ENCODE measurements at places on chromosomes 6 and 20. TPM values are rescaled to one million over a fixed set of nuclear protein-coding genes. Genes with fewer than 3 reads are reported as not detected.

DNA sequence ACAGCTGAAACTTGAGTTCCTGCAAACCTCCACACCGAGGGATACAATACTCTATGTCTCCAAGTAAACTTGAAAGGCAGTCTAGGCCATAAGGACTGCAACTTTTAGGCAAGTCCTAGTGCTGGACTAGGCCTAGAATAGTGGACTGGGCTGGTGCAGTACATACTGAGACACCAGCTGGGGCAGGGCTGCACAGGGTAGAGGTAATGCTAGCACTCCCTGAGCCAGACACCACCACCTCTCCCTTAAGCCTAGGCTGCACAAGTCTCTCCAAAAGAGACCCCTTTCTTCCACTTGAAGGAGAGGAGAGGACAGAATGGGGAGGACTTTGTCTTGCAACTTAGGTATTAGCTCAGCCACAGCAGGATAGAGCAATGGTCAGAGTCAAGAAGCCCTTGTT, 65.7 kb upstream of the PTPRK start:
- DNase-seq, result no peak

MYLIP gene
- 16.9 TPM for polyA plus RNA-seq

LAMA4 gene
- polyA plus RNA-seq, result 370 TPM

DNA sequence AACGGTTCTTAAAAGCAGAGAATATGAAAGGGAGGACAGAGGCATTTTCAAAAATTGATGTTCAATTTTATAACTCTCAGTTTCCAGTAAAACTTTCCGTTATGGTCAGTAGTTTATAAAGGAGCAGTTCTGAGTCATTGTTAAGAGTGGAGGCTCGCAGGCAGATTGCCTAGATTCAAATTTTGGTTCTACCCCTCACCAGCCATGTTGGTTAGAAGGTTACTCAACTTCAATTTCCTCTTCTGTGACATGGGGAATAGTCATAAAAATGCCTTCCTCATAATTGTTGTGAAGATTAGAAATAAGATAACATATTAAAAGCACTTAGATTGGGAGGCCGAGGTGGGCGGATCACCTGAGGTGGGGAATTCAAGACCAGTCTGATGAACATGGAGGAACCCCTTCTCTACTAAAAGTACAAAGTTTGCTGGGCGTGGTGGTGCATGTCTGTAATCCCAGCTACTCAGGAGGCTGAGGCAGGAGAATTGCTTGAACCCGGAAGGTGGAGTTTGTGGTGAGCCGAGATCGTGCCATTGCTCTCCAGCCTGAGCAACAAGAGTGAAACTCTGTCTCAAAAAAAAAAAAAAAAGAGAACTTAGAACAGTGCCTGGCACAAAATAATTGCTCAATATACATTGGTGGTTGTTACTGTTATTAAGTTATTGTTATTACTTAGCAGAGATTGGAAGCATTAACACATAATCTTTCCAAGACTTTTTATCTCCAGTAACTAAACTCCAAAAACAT, 348.9 kb downstream of the NRN1 start:
- no peak for DNase-seq

DNA sequence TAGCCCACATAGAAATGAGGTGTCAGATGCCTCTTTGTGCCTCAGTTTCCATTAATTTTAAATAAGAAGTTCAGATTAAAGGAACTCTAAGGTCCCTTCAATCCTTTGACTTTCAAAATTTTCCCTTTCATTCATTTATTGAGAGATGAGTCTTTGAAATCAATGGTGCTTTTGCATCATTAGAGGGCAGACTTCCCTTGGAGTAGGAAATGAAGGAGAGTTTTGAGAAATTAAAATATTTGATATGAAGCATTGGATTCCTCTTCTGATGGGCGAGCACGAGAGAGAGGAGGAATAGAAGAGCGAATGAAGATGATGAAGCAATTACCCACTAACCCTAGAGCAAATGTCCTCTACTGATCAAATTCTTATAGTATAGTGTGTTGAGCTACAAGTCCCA, 105.7 kb downstream of the EDN1 start:
- DNase-seq, result peak; percentile 47

ZSWIM3 gene
- polyA plus RNA-seq, result 4.5 TPM

DNA sequence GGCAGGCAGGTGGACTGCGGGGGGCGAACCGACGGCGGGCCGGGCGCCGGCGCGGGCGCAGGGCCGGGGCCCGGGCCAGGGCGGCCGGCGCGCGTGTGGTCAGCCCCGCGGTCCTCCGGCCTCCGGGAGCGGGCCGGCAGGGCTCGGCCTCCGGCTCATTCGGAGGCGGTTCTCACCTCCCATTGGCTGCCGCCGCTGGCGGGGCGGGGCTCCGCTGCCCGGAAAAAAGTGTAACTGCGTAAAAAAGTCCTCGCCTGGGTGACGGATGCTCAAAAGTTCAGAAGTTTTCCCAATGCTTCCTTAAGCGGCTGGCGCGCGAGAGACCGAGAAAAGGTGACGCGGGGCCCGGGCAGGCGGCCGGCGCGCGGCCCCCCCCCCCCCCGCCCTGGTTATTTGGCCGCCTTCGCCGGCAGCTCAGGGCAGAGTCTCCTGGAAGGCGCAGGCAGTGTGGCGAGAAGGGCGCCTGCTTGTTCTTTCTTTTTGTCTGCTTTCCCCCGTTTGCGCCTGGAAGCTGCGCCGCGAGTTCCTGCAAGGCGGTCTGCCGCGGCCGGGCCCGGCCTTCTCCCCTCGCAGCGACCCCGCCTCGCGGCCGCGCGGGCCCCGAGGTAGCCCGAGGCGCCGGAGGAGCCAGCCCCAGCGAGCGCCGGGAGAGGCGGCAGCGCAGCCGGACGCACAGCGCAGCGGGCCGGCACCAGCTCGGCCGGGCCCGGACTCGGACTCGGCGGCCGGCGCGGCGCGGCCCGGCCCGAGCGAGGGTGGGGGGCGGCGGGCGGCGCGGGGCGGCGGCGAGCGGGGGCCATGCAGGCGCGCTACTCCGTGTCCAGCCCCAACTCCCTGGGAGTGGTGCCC, at the start of gene FOXC1:
FOXC1 (plus strand) TSS at position 268 of the 849 bp plus-strand sequence; CDS start at position 799, 531 bp downstream.
- peak; percentile 97 for DNase-seq

HCRTR2 gene
- not detected for polyA plus RNA-seq

MYH7B gene
- polyA plus RNA-seq, result 0.10 TPM

DNA sequence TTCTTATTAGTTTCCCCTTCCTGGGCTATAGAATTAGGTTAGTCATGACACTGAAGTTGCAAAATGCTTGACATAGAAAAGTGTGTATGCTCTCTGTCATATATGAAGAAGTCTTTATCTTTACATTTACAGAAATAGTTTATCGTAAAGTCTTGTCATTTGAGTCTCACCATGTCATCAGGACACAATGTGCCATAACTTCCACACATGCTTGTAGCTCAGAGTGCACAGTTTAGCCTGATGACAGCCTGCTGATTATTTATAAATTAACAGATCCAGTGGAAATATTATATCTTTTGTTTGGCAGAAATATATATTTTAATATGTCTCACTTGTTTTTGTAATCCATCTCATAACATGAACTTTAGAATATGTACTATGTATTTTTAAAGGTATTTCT, 286.9 kb upstream of the QKI start:
- DNase-seq, result no peak

- no peak for DNase-seq
Observed at GRCh38 chr6:15504040-15504495, 158.8 kb downstream of the DTNBP1 start.

- no peak for DNase-seq
Observed at GRCh38 chr6:31267651-31268368, 4.1 kb downstream of the HLA-C start.

DNA sequence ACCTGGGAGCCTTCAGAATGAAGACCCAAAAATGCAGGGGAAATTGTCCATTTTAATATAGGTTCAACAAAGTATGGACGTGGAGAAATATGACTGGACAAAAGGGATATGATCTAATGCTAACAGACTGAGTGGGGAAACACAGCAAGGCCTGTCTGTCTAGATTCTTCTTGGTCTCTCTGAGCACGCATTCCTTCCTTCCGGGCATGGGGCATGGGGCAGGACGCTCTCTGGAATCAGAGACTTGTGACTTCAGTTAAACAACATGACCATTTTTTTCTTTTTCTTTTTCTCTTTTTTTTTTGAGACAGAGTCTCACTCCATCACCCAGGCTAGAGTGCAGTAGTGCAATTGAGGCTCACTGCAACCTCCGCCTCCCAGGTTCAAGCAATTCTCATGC, 31.9 kb downstream of the ZBTB2 start:
- no peak for DNase-seq

DNA sequence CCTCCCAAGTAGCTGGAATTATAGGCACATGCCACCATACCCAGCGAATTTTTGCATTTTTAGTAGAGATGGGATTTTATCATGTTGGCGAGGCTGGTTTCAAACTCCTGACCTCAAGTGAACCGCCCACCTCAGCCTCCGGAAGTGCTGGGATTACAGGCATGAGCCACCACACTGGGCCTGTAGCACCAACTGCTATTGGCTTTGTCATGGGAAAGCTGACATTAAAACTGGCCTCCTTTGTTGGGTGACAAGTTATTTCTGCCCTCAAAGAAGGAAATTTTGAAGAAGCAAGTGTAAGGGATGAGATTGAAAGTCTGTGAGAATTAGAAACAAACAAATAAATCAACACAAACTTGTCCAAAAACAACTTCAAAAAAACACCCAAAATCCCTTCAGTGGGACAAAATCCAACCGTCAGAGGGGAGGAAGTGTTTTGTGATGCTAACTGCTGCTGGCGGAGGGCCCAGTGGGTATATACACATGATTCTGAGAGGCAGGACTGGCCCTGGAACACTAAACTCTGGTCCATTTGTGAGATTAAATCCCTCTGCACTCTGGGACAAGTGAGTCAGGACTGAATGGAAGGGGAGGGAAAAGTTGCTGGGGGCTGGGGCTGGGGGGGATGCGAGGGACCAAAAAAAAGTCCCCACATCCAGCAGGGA, 87.5 kb upstream of the NAA20 start:
- no peak for DNase-seq

DNA sequence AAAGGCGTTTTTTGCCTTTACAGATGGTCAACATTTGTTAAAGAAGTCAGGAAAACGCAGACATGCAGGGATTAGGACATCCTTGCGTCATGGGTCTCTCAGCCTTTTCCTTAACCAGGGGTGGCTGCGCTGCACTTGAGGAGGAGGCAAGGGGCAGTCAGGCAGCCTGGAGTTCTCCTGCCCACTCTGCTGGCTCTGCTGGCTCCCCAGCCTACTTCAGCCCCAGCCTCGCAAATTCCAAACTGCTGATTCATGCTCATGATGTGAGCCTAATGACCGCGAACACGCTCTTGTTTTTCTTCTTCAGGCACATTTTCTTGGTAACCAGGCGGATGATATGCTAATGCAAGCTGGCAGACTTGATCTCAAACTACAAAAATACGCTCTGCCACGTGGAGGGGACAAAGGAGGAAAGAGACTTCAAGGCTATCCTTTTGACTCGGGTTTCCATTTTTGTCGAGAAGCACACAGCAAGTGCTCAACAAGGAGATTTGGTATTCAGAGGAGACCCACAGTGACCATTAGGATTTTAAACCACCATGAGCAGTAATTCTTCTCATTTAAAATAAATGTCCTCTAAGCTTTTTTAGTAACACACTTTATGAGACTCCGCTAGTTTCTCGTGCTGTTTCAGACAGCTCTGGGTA, 290.3 kb upstream of the STXBP5 start:
- DNase-seq, result peak; percentile 98

GRCh38 chr6:39777661-39778060, 14.5 kb upstream of the DAAM2 start:
- no peak for DNase-seq

GRCh38 chr20:47727909-47728361, 57.3 kb downstream of the SULF2 start:
- DNase-seq, result no peak

PRND gene
- not detected for polyA plus RNA-seq

DNA sequence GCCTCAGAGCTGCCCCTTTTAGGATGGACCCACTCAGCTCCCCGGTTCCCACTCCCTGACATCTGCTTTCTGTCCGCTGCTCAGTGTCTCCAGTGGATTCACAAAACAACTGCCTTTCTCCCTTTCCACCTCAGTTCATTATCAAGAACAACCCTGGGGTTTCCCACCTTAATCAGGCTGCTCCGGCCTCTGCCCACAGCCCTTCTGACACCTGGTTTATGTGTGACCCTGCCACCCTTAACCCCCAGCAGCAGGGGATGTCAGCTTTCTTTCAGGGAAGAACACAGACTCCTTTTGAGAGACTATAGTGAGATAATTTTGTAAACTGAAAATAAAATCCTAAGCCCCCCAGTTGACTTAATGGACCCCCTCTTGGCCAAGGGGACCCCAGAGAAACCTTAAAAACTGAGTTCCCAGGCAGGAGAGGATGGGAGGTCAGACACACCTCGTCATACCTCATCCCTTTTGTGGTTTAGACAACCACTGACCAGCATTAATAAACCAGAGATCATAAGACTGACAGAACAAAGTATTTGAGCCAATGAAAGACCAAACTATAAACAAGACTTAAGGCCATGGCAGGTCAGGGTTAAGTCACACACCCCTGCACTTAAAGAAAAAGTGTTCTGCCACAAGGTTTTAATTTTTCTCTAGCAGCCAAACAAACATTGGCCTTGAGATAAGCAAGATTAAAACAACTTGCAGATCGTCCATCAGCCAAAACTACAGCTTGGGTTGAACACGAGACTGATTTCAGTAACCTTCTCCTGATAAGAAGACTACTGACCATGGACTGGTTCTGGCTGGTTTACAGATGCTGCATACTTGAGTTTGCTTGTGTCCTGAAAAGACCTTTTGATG, 42.4 kb upstream of the DDR1 start:
- no peak for DNase-seq

SLC4A11 gene
- 5.7 TPM for polyA plus RNA-seq

NRSN1 gene
- polyA plus RNA-seq, result not detected

- DNase-seq, result no peak
Observed at GRCh38 chr6:145587334-145587733, 148.0 kb downstream of the EPM2A start.

DNA sequence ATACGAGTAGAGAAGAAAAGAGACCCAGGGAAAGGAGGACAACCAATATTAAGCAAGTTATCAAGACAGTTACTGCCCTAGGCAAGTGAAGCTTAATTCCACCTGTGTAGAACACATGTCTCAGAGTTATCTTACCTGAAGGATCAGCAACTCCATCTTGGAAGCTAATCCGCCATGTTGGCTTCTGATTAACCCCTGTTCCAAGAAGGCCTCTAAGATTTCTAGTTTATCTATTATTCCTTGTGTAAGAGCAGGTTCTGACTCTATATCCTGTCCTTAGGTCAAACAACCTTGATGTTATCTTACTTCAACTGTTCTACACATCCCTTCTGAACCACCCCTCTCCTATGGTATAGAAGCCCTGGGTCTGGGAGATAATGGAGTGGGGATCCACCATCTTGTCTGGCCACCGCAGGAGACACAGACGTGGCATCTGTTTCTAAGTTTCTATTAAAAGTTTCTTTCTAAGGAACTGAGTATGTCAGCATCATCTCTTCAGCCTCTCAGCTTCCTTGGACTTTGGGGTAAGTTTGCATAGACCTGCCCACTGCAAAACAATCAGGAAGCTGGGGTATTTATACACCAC, 27.7 kb upstream of the PTPN1 start:
- no peak for DNase-seq

GRCh38 chr6:105428342-105428957, 25.6 kb upstream of the PREP start:
- DNase-seq, result peak; percentile 54

- DNase-seq, result no peak
Observed at GRCh38 chr6:158377860-158378259, 65.6 kb downstream of the TULP4 start.

All from endothelial cell of umbilical vein (primary cell).